ENCODE measurements at places on chromosomes 16 and 17.

DNA sequence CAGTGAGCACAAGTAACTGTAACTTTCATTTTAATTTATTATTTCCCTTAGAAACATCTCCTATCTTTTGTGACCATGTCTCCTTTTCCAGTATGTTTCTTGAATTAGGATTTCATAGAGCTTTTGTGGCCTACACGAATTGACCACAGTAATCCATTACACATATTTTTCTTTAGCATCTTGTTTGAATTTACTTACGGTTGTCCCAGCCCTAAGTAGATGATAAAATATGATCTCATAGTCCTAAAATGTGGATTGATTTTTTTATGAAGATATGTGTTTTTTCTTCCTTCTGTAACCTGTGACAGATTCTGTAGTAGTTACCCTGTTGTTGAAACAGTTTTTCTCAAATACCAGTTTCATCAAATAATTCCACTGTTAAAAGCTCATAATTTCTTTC, 61.5 kb downstream of the NF1 start:
- no peak for DNase-seq

DNA sequence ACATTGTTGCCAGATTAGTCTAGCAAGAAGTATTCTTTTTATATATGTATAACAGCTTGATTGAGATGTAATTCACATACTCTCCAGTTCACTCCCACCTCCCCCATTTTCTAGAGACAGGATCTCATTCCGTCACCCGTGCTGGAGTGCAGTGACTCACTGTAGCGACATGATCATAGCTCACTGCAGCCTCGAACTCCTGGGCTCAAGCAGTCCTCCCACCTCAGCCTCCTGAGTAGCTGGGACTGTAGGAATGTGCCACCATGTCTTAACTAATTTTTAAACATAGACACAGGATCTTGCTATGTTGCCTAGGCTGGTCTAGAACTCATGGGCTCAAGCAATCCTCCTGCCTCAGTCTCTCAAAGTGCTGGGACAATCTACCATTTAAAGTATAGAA, 3.3 kb upstream of the RSAD1 start:
- DNase-seq = no peak

DNA sequence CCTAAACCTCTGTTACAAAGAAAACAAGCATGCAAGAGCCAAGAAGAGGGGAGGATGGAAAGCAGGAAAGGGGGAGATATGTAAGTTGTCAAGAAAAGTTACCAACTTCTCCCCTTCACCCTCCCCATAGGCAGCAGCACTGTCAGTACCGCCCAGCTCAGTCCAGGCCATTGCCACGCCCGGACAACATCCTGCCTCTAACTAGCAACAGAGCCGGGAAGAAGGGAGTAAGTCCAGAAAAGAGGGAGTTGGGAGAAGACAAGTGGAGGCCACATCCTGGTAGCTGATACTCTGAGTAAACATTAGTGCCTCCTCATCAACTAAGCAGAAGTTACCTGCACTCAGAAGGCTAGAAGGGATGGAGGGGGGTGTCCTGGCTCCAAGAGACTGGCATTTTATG, 113.6 kb downstream of the SMG6 start:
- no peak for DNase-seq

DNA sequence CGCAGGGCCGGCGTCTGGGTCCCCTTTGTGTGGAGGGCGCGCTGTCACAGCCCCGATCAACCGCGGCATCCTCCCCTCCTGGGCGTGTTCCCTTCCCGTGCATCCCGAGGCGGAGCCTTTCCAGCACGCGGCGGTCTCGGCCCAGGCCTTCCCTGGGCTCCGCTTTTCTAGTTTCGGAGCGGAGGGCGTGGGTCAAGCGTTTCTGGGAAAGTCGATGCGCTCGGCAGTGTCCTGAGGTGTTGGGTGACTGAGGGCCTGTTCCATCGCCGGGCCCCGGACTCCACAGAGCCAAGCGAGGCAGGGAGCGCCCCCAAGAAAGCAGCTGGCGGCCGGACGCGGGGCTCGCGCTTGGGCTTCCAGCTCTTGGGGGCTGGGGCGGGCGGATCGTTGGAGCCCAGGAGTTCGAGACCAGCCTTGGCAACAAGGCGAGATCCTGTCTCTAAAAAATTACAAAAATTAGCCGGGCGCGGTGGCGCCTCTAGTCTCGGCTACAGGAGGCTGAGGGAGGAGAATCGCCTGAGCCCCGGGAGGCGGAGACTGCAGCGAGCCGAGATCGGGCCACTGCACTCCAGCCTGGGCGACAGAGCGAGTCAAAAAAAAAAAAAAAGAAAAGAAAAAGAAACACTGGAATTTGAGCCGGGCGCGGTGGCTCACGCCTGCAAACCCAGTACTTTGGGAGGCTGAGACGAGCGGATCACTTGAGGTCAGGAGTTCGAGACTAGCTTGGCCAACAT, 806 bp downstream of the IFT140 start:
- DNase-seq = peak; percentile 54

DNA sequence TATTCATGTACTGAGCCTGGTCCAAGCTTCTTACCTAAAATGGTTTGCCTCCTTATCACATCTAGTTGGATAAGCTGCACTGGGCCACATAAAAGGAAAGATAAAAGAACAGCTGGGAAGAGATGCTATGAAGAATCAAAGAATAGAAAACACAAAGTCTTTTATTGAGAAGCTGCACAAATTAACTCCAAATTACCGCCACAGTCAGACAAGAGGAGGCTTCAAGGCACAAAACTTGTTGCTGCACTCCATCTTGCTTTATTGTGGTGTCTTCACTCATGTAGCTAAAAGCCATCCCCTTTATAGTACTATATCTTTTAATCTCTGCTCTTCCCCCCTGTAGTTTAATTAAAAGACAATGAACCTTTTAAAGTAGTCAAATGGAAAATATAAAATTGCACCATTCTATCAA, 330.6 kb upstream of the PMFBP1 start:
- DNase-seq = no peak

DNA sequence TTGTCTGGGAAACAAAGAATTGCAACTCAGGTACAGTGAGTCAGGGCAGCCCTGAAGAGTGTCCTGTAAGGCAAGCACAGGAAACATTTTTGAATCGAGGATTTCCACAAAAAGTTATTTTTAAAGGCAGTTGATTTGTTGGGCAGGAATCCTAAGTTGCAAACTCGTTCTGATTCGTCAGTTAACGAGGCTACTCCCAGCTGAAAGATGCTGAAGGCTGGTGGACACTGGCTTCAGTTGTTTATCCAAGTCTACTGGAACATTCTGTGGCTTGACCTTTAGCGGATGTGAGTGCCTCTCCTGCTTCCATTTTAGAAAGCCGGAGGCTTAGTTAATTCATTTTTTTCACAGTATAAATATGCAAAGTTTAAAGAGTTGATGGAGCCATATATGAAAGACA, 84.2 kb downstream of the KCNJ12 start:
- no peak for DNase-seq

DNA sequence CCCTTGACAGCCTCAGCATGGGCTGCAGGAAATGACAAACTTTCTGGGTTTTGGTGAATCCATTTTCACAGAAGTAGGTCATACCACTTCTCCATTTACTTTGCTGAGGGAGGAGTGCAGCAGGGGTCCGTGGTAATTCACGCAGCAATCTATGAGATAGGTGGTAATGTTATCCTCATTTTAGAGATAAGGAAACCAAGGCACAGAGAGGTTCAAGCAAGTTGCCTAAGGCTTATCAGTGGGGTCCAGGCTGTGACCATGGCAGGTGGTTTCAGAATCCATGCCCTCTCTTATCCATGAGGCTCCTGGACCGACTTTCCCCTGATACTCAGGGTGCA, 12.6 kb downstream of the TBX4 start:
- no peak for DNase-seq

DNA sequence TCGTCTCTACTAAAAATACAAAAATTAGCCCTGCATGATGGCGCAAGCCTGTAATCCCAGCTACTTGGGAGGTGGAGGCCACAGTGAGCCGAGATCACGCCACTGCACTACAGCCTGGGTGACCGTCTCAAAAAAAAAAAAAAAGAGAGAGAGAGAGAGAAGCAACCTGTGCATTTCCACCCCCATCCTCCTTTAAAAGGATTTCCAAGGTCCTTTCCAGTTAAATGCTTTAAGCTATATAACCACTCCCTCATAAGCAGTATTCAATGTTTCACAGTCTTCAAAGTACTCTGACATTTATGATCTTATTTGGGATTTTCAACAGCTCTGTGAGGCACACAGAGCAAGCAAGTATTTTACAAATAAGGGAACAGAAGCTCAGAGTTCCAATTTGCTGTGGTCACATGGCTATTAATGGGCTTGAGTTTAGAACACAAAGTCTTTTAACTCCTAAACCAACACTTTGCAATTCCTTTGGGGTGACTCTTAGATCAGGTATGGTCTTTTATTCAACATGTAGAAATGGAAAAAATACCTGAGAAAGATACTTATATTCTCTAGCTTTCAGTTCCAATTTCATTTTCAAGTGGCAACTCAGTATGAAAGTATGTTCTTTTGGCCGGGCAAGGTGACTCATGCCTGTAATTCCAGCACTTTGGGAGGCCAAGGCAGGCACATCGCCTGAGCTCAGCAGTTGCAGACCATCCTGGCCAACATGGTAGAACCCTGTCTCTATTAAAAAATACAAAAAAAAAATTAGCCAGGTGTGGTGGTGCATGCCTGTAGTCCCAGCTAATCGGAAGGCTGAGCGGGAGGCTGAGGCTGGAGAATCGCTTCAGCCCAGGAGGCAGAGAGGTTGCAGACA, 31.3 kb downstream of the SPOP start:
- DNase-seq = peak; percentile 68

DNA sequence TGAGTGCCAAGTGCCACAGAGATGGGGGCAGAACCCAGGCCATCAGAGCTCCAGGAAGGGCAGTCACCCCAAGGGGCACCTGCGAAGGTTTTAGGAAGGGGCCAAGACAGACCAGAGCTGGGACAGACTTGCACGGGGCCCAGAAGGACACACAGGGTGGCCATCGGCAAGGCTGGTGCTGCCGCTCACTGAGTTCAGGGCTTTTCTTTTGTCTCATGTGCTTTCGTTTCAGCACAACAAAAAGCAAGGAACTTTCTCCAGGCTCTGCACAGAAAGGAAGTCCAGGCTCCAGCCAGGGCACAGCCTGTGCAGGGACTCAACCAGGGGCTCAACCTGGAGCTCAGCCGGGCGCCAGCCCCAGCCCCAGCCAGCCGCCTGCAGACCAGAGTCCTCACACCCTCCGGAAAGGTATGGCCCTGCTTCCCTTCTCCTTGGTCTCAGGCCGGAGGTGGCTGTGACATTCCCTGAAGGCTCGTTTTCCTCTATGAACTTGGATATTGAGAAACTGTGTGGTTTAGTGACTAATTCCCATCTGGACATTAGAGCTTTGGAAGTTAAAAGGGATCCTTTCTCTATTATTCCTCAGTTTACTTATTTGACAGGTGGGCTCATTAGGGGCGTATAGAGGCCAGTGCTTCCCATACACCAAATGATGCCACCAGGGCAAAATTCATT, 37.9 kb downstream of the ELAC2 start:
- no peak for DNase-seq

DNA sequence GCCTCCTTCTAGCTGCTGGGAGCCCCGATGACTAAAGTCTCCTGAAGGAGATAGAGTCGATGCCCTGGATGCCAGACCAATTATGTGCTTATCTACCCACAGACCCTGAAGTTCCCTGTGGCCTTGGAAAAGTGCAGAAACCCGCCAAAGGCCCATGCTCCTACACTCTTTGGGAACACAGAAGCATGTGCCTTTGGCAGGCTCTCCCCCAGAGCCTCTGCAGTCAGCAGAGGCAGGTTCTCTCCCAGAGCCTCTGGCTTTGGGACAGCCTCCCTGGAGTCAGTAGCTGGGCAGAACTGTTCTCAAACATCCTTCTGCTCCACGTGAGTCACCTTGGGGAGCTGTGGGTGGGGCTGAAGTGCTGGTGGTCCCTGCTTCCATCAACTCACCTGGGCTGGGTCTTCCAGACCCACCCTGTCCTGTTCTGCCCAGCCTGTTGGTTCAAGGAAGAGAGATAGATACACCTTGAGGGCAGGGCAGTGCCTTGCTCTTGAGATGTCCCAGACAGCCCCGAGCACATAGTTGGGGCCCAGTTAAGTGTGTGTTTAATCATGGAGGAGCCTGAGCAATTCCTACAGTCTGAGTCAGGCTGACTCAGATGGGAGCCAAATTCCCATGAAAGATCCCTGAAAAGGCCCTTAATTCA, 3.2 kb upstream of the CDK5RAP3 start:
- DNase-seq = no peak

DNA sequence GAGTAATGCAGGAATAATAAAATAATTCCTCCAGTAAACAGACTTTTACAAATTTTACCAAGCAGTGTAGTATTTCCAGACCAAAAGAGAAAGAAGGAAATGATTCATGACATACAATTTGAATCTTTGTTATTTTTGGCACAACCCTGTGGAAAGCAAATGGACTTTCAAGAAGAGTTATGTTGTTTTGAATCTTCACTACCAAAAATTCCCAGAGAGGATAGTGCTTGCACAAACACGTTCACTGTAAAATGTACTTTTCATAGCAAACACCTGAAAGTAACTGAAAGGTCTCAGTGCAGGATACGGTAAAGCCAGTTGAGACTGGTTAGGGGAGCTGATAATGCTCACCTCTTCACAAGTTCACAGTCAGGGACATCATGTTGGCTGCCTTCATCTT, 107.1 kb downstream of the USP22 start:
- no peak for DNase-seq

DNA sequence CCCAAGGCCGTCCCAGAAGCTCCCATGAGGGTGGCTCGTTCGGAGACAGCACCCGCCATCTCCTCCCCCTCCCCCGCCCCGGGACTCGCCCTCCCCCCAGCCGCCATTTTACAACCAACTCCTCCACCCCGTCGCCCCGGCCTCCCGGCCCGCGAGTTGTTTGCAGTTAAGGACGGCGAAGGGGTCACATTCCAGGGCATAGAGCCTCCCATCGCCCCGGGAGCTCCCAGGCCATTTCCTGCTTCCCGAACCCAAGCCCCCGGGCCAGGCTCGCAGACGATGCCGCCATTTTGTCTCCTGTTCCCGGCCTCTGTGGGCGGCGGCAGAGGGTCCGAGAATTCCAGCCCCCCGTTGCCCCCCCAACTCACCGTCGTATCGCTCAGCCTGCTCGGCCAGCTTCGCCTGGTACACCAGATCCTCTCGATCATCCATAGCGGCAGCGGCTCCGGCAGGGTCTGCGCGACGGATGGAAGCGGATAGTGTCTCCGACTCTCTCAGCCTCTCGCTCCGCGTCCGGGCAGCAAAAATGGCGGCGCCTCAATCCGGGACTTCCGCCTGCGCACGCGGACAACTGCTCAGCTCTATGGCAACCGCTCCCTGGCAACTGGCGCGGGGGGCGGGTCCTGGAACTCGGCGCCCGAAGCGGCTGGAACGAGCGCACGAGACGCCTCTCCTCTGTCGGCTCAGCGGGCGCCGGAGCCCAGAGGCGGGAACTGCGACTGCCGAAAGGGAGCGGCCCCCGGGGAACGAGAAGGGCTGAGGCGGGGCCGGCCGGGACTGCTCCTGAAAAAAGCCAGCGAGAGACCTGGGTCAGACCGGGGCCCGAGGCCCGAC, at the start of gene YWHAE:
Gene YWHAE, minus strand, starts transcription at position 544 of the 834 bp plus-strand sequence. Its CDS starts 112 bp downstream, at position 432.
- peak; percentile 97 for DNase-seq

All from GM12865 (cell line).